ENCODE measurements at places on chromosomes 7 and 10. TPM values are rescaled to one million over a fixed set of nuclear protein-coding genes. Genes with fewer than 3 reads are reported as not detected.

The CYP26C1 gene
- total RNA-seq = 1.1 TPM

The SLC13A1 gene
- not detected for total RNA-seq

The TMEM236 gene
- total RNA-seq = 0.48 TPM

The STEAP1 gene
- total RNA-seq = 1.5 TPM

The RGS10 gene
- 67.1 TPM for total RNA-seq

The NOM1 gene
- 19.1 TPM for total RNA-seq

The HTR5A gene
- not detected for total RNA-seq

The TAS2R3 gene
- not detected for total RNA-seq

The ANKRD30A gene
- not detected for total RNA-seq

DNA sequence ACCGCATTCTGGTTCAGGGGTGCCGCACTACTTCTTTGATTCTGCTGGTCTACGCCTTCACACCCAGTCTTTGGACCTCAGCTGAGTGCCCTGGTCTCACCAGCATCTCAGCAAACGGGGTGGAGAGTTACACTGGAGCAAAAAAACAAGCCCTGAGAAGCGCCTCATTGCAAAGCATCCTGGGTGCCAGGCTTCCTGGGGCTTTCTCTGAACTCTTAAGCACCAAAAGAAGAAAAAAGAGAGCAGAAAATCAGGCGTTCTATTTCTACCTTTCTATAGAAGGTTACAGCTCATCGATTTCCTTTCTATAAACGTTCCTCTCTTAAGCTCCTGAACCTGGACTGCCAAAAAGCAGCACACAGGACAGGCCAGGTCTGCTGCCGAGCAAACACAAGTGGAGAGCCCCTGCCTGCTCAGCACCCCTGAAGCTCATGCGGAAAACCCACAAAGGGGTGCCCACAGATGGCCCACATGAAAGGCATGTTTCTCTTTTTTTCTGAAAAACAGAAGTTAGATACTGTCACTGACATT lies 217.9 kb downstream of the SFMBT2 start:
- no peak for DNase-seq

GRCh38 chr10:1376384-1376945 lies 320.3 kb downstream of the WDR37 start:
- DNase-seq = no peak

DNA sequence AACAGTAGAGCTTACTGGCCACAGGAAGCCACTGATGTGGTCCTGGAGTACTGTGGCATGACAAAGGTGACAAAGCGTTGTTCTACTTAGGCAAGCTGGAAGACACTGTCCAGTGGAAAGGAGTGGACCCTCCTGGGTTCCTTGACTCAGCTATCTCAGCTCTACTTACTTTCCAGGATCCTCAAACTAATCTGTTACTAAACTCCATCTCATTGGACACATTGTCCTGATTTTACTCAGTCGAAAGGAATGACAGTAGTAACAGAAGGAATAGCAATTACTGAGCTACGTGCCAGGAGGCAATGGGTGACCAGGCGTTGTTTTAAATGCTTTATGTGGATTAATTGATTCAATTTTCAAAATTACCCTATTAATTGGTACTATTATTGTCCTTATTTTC lies 41.6 kb downstream of the ABLIM1 start:
- no peak for DNase-seq

DNA sequence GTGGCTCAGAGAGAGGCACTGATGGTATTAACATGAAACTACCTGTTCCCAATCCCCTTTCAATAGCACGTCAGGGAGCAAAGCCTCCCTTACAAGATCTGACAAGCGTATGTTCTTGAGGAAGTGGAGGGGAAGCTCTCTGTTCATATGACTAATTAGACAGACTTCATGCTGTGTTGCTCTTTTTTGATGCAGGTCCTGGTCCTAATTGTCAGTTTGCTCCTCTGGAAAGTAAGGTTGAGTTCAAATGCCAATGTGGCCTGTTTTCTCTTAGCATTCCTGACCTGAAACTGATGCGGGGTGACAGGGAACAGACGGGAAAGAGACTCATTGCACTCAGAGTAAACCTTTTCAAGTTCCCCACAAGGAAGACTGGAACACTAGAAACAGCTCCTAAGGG lies 27.0 kb upstream of the TBX20 start:
- no peak for DNase-seq

Data from glomerular endothelial cell (primary cell).